Right cardiac atrium (tissue), 5 donors: ENCODE measurements at places on chromosomes 2 and 18. TPM values are rescaled to one million over a fixed set of nuclear protein-coding genes. Genes with fewer than 3 reads are reported as not detected.
A peak's percentile ranks its signal among the peaks of the same experiment; 100 is the strongest.

DNA sequence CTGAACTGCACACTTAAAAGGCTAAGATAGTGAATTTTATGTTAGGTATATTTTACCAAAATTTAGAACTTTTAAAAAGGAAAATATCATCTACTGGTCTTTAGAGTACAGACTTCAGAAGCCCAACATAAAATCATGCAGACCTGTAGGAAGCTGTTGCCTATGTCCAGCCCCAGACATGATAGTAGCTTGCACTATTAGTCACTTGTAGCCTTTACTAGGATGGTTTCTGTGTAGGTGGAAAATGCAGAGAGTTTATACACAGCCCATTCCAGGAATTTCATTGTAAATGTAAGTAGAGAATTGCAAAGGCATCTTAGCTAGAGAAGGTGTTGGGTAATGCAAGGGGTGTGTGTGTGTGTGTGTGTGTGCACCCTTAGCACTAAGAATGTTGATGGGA, 640.2 kb downstream of the RNF144A start:
- no peak for DNase-seq

GRCh38 chr2:203732953-203733510, 26.6 kb downstream of the CD28 start:
- DNase-seq = no peak

DNA sequence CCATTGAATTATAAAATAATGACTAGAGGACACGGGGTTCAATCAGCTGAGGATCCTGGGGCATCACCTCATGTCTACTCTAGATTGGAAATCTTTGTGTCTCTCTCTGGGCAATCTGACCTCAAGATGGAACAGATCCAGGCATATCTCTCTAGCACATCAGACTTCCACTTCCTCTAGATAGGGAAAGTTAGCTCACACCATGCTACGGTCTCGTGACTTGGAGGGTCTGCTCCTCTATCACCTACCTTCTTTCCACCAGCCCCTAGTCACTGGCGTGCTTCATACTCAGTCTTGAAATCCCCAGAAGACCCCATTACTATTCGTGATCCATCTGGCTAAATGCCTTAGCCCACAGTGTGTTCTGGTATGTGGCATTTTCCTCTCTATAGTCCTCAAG, 148.8 kb downstream of the ANKRD44 start:
- no peak for DNase-seq

DNA sequence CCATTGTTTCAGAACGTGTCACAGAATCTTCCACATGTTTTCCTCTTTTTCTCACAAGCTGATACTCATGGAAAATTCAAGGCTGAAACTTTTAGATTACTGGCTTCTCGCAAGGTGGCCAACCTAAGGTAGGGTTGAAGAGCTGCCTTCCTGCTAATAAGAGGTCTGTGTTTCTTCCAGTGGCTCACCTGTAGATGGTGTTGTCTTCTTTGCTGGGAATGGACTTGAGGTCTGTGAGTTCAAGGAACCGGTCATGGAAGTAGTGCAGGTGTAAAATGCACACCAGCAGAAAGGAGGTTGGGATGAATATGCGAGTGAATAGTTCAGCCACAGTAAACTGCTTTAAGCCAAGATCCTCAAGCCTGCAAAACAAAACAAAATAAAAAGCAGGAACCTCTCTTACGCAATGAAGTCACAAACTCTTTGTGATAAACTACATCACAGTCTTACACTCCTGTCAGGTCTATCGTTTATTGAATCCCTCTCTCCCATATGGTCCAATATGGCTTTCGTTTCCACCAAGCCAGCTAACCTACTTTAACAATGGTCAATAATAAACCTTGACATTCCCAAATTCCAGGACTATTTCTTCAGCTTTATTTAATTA, 258.9 kb downstream of the NAPG start:
- no peak for DNase-seq

DNA sequence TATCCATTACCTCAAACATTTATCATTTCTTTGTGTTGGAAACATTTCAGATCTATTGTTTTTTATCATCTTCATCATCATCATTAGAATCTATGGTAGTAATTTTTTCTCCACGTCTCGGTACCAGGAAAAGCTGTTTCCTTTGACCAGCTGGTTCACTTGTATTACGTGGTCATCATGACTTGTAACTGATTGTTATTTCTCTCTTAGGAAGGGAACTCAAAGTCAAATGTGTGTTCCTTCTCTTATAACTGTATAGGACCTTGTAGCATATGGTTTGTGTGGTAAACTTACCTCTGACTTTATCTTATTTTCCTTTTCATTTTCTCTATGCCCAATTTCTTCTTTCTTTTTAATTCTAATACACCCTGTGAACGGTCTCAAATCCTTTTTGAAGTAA, 16.5 kb downstream of the NCOA1 start:
- no peak for DNase-seq

DNA sequence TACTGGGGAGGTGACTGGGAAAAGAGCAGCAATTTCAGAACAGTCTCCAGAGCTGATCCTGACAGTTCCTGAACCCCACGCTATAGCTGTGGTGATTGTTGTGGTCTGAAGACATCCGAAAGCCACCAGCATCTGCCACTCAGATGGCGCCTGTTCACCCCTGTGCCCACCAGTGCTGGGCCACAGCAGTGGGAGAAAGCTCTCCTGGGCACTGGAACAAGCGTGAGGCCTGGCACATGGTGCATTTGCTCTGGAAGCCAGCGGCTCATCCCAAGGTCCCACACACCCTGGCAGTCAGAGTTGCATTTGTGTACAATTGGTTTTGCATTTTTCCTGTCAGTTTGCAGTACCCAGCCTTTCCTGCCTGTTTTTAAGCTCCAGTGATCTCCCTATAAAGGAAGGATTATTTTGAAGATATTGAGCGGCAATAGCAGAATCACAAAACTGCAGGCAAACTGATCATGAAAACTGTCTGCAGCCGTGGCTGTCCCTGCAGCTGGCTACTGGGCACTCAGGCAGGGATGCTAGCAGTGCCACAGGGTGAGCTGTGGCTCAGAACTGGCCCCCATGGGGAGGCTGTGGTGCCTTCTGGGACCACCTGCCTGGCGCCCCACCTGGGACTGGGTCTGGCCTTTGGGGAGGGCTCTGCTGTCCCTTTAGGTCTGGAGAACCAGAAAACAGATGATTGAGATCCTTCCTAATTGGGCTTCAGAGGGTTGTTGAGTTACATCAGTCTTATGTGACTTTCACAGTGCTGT, 30.1 kb downstream of the IMPA2 start:
- no peak for DNase-seq

GRCh38 chr2:89841476-89841840, 1150.0 kb downstream of the RPIA start:
- no peak for DNase-seq

DNA sequence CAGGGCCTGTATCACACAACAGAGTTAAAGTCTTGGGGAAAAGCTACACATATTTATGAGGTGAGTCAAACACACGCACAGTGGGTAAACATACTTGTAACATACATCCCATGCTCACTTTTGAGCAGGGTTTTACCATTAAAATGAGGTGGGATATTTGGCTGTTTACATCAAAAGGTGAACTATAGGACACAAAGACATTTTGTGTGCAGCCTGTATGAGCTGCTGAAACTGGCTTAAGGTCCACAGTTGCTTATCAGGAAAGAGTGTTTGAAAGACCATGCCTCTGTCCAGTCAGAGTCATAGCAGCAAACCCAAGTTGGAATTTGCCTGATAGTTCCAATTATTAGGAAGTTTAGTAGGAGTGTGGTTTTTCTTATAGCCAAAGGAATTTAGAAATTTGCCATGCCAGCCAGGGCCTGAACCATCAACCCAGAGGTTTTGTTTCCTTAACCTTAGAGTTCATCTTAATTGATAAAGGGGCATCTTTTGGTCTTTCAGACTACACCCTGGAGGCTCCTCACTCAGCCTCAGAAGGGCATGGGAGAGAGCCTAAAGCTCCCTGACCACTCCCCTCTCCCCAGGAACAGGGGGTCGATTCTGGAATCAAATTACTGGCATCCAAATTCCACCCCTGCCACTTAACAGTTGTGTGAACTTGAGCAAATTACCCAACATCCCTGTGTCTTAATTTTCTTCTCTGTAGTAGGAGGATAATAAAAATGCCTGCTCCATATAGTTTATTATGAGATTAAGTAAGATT, 29.9 kb upstream of the L3MBTL4 start:
- no peak for DNase-seq

- no peak for DNase-seq
Observed at GRCh38 chr2:237403024-237403882, 10.7 kb downstream of the COL6A3 start.

DNA sequence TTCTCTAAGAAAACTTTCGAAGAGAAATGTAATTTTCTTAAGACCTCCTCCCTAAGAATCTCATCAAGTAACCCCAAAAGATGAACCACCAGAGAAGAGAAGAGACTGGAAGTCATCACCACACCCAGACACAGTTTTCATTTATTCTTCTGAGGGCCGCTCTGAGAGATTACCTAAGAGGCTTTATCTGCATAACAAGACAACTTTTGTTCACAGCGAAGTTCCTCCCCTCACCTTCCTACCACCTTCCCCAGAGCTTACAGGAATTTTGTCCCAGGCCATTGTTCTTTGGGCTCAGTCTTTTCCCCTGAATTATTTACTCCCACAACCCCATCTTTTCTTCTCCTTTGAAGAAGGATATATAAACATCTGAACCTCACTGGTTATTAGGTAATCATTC, 92.8 kb downstream of the AKAIN1 start:
- DNase-seq = no peak

- peak; percentile 65 for DNase-seq
Observed at GRCh38 chr2:215828528-215829184, 184.7 kb downstream of the MREG start.

- no peak for DNase-seq
Observed at GRCh38 chr2:207939342-207940108, 85.8 kb downstream of the PLEKHM3 start.

Gene ACTG2
- 26.4 TPM for total RNA-seq

Gene DHRS9
- 44.7 TPM for total RNA-seq

Gene IL37
- total RNA-seq = not detected
